ENCODE measurements at places on chromosomes 4 and X. TPM values are rescaled to one million over a fixed set of nuclear protein-coding genes. Genes with fewer than 3 reads are reported as not detected.

GPR119 gene
- not detected for total RNA-seq

DNA sequence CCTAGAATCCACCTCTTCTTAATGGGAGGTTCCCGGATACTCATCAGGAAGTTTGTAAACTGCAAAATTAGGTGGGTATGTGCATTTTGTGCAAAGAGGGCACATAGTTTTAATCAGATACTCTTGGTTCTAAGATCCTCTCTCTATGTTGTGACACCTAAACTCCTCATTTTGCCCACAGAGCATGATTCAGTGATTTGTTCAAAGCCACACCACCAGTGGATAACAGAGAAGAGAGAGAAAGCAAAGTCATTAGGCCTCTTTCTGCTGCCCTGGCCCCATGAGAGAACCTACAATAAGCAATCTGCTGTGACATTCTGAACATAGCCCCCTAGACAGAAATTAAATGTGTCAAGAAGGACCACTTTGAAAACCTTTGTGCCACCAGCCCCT, 72.3 kb upstream of the STIM2 start:
- DNase-seq = no peak

DNA sequence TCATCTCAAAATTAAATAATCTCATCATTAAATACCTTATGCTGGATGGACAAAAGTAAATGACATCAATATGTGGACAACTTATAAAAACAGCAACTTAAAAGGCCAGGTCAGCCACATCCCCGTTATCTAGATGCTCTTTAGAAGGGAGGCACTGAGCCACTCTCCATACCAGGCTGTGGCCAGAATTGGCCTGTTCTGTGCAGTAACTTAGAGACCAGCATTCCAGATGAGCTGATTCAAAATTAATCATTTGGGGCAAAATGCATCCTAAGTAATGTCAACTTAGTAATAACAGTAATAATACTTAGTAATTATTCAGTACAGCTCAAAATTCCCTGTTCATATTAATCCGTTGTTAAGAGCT, 373.6 kb downstream of the FBXW7 start:
- DNase-seq = no peak

GRCh38 chrX:68083510-68083909, 349.8 kb downstream of the OPHN1 start:
- DNase-seq = no peak

DNA sequence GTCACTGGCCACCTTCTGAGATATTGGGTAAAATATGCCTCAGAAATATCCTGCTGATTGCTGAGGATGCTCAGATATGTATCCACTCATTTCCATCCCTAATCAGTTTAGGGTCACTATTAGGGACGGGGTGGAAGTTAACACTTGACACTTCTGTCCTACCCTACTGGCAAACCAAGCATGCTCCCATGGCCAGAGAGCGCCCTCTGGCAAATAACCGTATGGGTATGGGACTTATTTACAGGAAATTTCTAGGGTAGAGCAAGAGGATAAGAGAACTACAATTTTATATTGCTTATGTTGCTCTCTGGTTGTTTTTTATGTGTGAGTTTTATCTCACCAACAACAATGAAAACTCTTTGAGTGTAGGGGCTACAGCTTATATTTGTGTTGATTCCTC, 86.8 kb upstream of the TSPAN7 start:
- DNase-seq = no peak

ALAS2 gene
- total RNA-seq = not detected

EMD gene
- 73.4 TPM for total RNA-seq

SSX4 gene
- total RNA-seq = not detected

GRCh38 chr4:169617306-169617705, 3.1 kb upstream of the CLCN3 start:
- no peak for DNase-seq

MORF4L2 gene
- total RNA-seq = 86.9 TPM

- DNase-seq = no peak
These were observed 138.8 kb upstream of the DCAF8L1 start for GRCh38 chrX:28120072-28120471.

GRCh38 chr4:183798301-183799253, 106.5 kb upstream of the STOX2 start:
- DNase-seq = no peak

DNA sequence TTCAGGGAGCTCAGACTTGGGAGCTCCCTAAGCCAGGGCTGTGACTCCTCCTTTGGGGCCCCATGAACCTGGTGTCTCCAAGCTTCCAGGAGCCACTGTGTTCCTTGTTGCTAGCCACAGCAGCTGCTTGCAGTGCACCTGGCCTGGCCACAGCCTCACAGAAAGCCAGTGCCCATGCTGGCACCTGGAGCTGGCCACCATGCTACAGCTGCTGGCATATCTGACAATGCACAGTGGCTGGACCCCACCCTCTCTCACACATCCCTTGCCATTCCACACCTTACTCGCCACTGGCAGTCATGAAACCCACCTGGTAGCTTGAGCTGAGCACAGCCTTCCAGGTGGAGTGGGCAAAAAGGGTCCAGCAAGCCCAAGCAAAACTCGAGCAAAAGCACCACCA, 441.7 kb downstream of the ARAP2 start:
- no peak for DNase-seq

PRRG3 gene
- total RNA-seq = not detected

DNA sequence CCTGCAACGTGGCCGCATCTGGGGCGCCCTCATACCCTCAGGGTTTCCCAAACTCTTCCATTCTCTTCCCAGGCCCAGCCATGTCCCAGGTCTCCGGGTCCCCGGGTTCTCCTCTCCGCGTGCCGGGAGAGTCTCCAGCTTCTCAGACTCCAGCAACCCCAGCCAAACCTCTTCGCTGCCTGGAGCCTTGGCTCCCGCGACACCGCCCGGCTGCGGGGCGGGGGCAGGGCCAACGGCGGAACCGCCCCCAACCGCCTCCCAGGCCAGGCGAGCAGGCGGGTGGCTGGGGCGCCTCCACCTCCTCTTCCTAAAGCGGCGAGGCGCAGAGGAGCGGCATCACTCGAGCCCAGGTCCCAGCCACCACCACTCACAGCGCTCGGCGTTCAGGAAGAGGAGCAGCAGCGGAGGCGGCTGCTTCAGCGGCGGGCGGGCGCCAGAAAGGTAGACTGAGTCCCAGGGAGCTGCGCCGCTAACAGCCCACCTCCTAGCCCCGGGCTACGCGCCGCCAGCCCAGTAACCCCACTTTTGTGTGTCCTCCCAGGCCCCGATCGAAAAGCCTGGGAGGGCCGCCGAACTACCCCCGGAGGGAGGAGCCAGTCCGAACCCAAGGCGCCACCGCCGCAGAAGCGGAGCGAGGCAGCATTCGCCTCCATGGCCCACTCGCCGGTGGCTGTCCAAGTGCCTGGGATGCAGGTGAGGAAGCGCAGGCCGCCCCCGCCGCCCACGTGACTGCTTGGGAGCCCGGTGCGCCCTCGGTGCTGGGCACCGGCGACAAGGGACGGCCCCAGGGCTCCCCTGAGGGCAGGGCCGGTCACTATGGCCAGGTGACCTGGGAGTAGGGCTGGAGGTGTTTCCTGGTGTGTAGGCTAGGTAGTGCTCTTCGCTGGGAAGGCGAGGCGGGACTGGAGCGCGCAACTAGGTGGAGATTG, at the start of gene STK26:
Gene STK26, plus strand, starts transcription at position 336 of the 929 bp plus-strand sequence. Its CDS starts 316 bp downstream, at position 652.
- DNase-seq = peak; percentile 74

MEPE gene
- total RNA-seq = not detected

CT83 gene
- not detected for total RNA-seq

- no peak for DNase-seq
These were observed at the start of gene SYTL4 for GRCh38 chrX:100731441-100732281. TSS of gene SYTL4 (minus strand) at chrX:100732121. CDS start at chrX:100702037, 30,084 bp downstream.

DNA sequence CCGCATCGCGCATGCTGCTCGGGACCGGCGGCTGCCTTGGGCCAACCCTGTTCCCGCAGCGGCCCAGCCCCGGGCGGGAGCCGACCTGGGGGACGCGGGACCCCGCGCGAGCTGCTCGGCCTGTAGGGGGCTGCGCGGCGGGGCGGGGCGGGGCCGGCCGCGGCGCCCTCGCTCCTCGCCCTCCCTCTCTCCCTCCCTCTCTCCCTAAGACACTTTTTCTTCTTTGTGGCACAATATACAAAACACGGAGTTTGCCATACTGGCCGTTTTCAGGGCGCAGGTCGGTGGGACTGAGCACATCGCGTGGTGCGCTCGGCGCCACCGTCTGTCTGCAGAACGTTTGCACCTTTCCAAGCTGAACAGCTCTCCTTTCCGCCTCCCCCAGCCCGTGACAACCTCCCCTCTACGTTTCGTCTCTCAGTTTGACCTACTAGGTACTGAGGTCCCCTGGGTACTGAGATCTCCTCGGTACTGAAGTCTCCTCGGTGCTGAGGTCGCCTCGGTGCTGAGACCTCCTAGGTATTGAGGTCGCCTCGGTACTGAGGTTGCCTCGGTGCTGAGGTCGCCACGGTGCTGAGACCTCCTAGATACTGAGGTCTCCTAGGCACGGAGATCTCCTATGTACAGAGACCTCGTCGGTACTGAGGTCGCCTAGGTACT, 261.1 kb upstream of the PLCXD1 start:
- DNase-seq = no peak

AFM gene
- total RNA-seq = not detected

GRCh38 chrX:13994104-13994503, 35.6 kb downstream of the GEMIN8 start:
- DNase-seq = no peak

- no peak for DNase-seq
These were observed 1114.7 kb upstream of the PABPC4L start for GRCh38 chr4:135316266-135316779.

DNA sequence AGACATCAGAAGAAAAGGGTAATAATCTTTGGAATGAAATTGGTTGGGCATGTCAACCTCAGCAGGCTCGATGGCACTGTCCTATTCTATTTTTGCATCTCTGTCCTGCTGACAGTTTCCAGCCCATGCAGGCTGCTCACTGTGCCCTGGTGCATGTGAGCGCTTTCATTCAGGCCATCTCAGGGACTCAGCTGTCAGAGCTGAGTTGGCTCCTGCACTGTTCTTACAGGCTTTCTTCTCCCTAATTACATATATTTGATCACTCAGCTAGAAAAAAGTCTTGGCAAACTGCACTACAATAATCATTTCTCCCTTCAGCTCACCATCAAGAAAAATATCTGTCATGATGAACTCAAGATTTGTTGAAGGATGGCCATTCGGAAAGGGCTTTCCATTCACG, 84.7 kb downstream of the RASL11B start:
- DNase-seq = no peak
